Adrenal gland (tissue), 19 donors: ENCODE measurements at places on chromosomes 3 and 15. TPM values are rescaled to one million over a fixed set of nuclear protein-coding genes. Genes with fewer than 3 reads are reported as not detected.

DNA sequence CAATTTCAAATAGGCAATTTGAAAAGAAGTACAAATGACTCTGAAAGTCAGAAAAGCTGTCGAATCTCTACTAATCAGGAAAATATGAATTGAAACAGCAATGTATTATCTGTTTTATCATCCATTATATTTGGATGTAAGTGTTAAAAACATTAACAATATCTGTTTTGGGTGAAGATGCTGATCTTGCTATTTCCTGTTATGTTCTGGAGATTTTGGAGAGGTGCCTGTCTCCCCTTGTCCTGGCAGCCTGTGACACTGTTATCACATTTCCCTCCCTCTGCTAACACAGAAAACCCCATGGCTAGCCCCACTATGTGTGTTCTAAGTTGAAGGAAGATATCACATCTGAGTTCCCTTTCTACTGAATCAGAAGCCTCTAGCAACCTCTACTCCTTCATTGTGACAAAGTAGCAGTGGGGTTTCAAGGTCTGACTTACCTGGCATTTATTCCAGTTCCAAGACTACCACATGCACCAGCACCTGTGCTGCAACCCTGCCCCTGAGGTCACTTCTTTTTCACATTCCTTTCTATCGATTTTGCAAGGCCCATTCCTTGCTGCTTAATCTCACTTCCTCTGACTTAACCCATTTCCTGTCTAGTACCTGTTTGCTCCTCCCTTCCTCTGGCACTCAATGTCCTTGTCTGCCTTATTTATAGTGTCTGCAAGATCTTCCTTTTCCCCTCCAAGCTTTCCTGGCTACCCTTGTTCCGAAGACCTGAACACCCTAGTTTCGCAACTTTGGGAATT lies 95.5 kb upstream of the COL8A1 start:
- no peaks in the 10 kb centered on the region for H3K36me3 ChIP-seq
- no peak overlapping the region for H3K4me3 ChIP-seq
- no peaks in the 10 kb centered on the region for H3K4me1 ChIP-seq
- DNase-seq = no peak

DNA sequence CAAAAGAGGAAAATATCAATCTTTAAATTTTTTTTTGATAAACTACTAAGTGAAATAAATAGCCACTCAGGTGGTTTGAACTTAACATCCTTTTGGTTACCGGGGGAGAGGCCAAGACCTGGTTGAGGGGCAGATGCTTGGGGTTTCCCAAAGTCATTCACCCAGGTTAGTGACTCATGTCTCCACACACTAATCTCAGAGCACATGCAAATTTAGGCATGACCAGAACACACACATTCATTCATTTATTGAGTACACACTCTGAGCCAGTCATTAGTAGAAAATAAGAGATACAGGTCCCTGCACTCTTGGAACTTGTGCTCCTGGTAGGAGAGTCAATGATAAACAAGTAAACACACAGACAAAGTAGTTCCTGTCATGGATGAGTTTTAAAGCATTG lies 7.3 kb downstream of the ILDR1 start:
- no peaks in the 10 kb centered on the region for H3K36me3 ChIP-seq
- H3K4me3 ChIP-seq = no peak overlapping the region
- no peaks in the 10 kb centered on the region for H3K4me1 ChIP-seq
- H3K27ac ChIP-seq = no peak overlapping the region
- DNase-seq = no peak

GRCh38 chr15:82128401-82129148 lies 82.8 kb upstream of the MEX3B start:
- no peak overlapping the region for H3K4me3 ChIP-seq
- no peak overlapping the region for H3K27ac ChIP-seq
- H3K27me3 ChIP-seq = no peaks in the 10 kb centered on the region

GRCh38 chr15:62391641-62392262 lies 226.7 kb upstream of the C2CD4B start:
- peaks cover 12% of the 10 kb centered on the region for H3K4me1 ChIP-seq
- no peak overlapping the region for H3K4me3 ChIP-seq
- H3K36me3 ChIP-seq = no peaks in the 10 kb centered on the region
- H3K27ac ChIP-seq = no peak overlapping the region

- H3K27ac ChIP-seq = no peak overlapping the region
- no peak overlapping the region for H3K4me3 ChIP-seq
- H3K27me3 ChIP-seq = no peaks in the 10 kb centered on the region
- no peak for DNase-seq
- H3K36me3 ChIP-seq = no peaks in the 10 kb centered on the region
- no peaks in the 10 kb centered on the region for H3K4me1 ChIP-seq
Observed at GRCh38 chr15:100861511-100861991, 18.1 kb upstream of the ALDH1A3 start.

GRCh38 chr3:43194490-43195114 lies 88.7 kb upstream of the POMGNT2 start:
- no peak for DNase-seq
- H3K27ac ChIP-seq = no peak overlapping the region
- H3K27me3 ChIP-seq = no peaks in the 10 kb centered on the region
- no peaks in the 10 kb centered on the region for H3K36me3 ChIP-seq
- no peak overlapping the region for H3K4me3 ChIP-seq

GRCh38 chr3:136343446-136343845 lies 93.3 kb downstream of the PCCB start:
- no peaks in the 10 kb centered on the region for H3K27me3 ChIP-seq
- peaks cover 6% of the 10 kb centered on the region for H3K4me1 ChIP-seq
- DNase-seq = no peak
- H3K4me3 ChIP-seq = no peak overlapping the region
- peak overlapping the region; percentile 76 for H3K27ac ChIP-seq

DNA sequence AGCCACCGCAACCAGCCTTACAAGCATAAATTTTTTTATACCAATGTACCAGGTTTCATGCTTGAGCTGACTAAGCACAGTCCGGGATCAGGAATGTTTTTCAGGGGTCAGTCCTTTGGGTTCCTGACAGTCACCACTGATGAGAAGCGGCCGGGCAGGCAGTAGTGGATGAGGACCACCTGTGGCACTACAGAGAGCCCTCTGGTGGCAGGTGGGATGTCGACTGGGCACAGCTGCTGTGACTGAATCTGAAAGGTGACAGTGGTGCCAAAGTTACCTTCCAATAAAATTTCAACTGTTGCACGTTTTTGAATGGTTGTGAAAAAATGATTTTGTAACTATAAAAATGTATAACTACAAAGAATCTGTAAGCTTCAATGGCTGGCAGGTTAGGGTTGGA lies 34.0 kb downstream of the TPRA1 start:
- H3K4me1 ChIP-seq = no peaks in the 10 kb centered on the region
- no peak overlapping the region for H3K4me3 ChIP-seq
- no peaks in the 10 kb centered on the region for H3K36me3 ChIP-seq
- H3K27me3 ChIP-seq = no peaks in the 10 kb centered on the region
- H3K27ac ChIP-seq = no peak overlapping the region

DNA sequence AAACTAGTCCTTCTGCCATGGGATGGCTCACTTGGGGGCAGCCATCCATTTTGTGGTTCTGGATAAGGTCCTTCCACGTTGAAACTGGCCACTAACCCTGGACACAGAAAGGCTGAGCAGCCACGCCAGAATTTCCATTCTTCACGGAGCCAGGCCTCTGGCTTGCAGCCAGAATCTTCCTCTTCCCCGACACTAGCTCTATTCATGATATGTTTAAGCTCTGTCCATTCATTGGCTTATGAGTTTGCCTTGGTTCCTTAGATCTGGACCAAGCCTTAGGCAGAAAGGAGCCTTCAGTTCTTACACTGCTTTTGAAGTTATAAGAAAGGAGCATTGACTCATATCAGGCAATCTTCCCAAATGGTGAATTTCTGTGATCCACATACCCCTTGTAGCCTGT lies 288.4 kb upstream of the GOLGA6L4 start:
- no peaks in the 10 kb centered on the region for H3K4me1 ChIP-seq
- no peak for DNase-seq
- no peak overlapping the region for H3K4me3 ChIP-seq
- no peaks in the 10 kb centered on the region for H3K36me3 ChIP-seq
- H3K27me3 ChIP-seq = no peaks in the 10 kb centered on the region
- no peak overlapping the region for H3K27ac ChIP-seq

GRCh38 chr3:58025837-58026569 lies 17.8 kb downstream of the FLNB start:
- no peak overlapping the region for H3K27ac ChIP-seq
- no peak for DNase-seq
- H3K27me3 ChIP-seq = no peaks in the 10 kb centered on the region
- H3K4me3 ChIP-seq = no peak overlapping the region
- peaks cover 4% of the 10 kb centered on the region for H3K4me1 ChIP-seq

GRCh38 chr3:31249545-31249944 lies 283.2 kb upstream of the STT3B start:
- DNase-seq = no peak
- H3K27me3 ChIP-seq = no peaks in the 10 kb centered on the region
- no peaks in the 10 kb centered on the region for H3K36me3 ChIP-seq
- H3K27ac ChIP-seq = no peak overlapping the region
- no peak overlapping the region for H3K4me3 ChIP-seq

GRCh38 chr15:100973351-100974111 lies 54.4 kb downstream of the LRRK1 start:
- no peaks in the 10 kb centered on the region for H3K36me3 ChIP-seq
- no peak for DNase-seq

DNA sequence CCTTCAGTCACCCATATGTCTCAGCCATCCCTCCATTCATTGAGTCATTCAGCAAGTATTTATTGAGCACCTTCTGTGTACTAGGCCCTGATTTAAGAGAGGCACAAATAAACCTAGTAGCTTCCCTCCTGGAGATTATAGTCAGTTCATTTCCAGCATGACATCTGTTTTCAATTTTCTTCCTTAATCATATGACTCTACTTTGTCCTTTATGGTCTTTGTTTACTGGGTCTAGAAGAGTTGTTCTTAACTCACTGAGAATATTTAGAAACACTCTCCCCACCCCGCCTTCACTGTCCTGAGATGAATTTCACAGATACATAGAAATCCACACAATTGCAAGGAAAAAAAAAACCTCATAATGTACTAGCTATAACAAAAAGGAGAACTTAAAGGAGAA lies 44.8 kb upstream of the ADAMTS9 start:
- H3K27ac ChIP-seq = no peak overlapping the region
- H3K27me3 ChIP-seq = no peaks in the 10 kb centered on the region
- H3K36me3 ChIP-seq = no peaks in the 10 kb centered on the region
- peaks cover under 1% of the 10 kb centered on the region for H3K4me1 ChIP-seq

DNA sequence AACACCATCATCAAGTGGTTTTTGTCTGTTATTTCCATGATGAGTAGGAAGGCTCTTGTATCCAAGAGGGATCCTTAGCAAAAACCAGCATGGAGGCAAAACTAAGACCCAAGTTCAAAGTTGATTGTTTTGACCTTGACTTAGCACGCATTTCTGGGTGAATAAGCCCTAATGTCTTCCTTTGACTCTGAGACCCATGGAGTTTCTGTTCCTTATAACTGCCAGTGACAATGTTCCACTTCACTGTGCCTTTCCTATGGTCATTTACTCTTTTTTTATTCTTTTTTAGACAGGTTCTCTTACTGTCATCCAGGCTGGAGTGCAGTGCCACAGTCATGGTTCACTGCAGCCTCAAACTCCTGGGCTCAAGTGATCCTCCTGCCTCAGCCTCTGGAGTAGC lies 118.2 kb upstream of the MRPL3 start:
- DNase-seq = no peak
- no peaks in the 10 kb centered on the region for H3K36me3 ChIP-seq
- H3K4me1 ChIP-seq = no peaks in the 10 kb centered on the region
- no peak overlapping the region for H3K27ac ChIP-seq

GRCh38 chr3:10283638-10284037 lies 9.1 kb downstream of the GHRL start:
- no peaks in the 10 kb centered on the region for H3K4me1 ChIP-seq
- DNase-seq = no peak
- no peak overlapping the region for H3K27ac ChIP-seq
- no peaks in the 10 kb centered on the region for H3K36me3 ChIP-seq
- H3K27me3 ChIP-seq = no peaks in the 10 kb centered on the region

ZNF445 gene
- total RNA-seq = 21.1 TPM

SKOR1 gene
- 0.53 TPM for total RNA-seq

MASP1 gene
- 11.0 TPM for total RNA-seq

CYFIP1 gene
- 124 TPM for total RNA-seq

CSNK1G1 gene
- 18.9 TPM for total RNA-seq

RASGRP1 gene
- 0.55 TPM for total RNA-seq

GPR160 gene
- total RNA-seq = 3.4 TPM
